ENCODE measurements at places on chromosomes 5 and 9.

- DNase-seq: no peak
Observed at GRCh38 chr9:121935739-121936138, 157.4 kb downstream of the TTLL11 start.

DNA sequence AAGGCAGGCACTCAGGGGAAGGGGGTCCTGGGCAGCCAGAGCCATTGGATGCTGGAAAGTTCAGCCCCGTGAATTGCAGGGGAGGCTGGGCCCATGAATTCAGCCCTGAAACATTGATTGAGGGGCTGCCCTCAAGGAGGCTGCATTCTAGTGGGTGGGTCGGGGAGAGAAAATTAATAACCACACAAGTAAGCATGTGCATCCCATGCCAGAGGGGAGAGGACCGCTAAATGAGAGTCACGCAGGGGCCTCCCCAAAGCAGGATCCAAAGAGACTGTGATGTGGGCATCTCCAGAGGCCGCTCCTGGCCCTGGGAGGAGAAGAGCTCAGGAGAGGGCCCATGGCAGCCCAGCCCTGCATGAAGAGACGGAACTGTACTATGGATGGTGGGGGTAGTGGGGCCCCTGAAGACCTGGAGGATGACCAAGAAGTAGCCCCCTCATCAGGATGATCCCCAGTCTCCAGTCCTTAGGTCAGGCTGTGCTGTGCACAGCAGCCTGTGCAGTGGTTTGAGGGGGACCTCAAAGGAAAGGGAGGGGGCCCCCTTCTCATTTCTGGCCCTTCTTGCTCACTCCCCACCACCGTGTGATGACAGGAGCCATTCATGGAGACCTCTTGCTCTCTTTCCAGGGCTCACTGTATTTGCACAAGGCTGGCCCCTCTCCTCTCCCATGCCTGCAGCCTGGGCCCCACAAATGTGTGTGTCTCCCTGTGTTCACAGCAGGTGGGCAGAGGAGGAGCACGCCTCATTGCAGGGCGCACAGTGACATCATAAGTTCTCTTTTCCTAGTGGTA is 233.6 kb upstream of the IRX1 start:
- DNase-seq: no peak

DNA sequence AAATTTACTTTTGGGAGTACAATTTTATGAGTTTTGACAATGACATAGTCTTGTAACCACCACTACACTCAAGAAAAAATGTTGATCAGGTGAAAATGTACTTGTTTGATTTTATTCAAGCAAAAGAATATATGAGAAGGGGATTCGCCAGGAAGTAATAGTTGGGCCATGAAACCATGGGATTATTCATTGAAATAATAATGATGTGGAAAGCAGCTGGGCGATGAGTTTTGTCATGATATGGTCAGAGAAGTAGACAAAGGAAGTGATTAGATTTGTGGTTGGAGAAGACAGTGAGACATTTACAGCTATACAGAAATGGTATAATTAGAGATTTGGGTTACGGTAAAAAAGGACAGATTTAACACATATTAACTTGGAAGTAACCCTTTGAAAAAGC is 11.2 kb downstream of the HMGCR start:
- no peak for DNase-seq

GRCh38 chr5:169424670-169425378 is 123.9 kb upstream of the SLIT3 start:
- DNase-seq: no peak

DNA sequence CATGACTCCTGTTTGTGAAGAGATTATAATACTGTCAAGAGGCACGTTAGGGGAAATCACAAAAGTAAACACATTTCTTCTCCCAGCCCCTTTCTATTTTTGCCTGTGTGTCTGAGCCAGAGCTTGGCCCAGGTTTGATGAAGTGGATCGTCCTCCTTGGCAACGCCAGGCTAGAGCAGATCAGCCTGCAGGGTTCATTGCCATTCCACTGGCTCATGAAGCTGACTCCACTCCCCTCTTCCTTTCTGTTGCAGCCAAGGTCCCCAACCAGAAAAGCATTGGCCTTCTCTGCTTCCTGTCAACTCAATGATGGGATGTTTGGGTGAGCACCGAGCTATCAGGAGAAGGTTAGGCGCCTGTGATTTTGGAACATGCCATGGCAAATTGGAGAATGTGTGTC is 3.3 kb downstream of the ADRB2 start:
- no peak for DNase-seq
